Brain (organoid and tissue), 16 donors: ENCODE measurements at places on chromosomes 12 and 14. TPM values are rescaled to one million over a fixed set of nuclear protein-coding genes. Genes with fewer than 3 reads are reported as not detected.

The SIX1 gene
- 68.4 TPM for polyA plus RNA-seq

The PTHLH gene
- 0.58 TPM for polyA plus RNA-seq

The ISM2 gene
- 0.24 TPM for polyA plus RNA-seq

DNA sequence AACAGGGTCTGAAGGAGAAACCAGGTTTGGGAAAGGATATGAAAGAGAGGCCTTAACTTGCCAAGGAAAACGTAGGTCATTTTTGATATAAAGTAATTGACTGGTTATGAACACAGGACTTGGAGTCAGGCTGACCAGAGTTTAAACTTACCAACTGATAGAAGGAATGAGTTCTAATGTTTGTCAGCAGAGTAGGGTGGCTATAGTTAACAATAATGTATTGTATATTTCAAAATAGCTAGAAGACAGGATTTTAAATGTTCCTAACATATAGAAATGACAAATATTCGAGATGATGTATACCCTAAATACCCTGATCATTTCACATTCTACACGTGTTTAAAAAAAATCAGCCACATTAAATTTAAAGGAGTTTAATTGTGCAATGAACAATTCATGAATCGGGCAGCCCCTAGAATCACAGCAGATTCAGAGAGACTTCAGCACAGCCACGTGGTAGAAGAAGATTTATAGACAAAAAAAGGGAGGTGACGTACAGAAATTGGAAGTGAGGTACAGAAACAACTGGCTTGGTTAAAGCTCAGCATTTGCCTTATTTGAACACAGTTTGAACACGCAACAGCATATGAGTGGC lies 52.5 kb upstream of the PLEKHG7 start:
- DNase-seq: no peak

- DNase-seq: no peak
Observed at GRCh38 chr14:100121643-100122480, 37.6 kb downstream of the DEGS2 start.

GRCh38 chr14:84323978-84324377 lies 1206.0 kb upstream of the FLRT2 start:
- peak; percentile 38 for DNase-seq

- no peak for DNase-seq
Observed at GRCh38 chr12:89073027-89073398, 279.3 kb downstream of the DUSP6 start.

DNA sequence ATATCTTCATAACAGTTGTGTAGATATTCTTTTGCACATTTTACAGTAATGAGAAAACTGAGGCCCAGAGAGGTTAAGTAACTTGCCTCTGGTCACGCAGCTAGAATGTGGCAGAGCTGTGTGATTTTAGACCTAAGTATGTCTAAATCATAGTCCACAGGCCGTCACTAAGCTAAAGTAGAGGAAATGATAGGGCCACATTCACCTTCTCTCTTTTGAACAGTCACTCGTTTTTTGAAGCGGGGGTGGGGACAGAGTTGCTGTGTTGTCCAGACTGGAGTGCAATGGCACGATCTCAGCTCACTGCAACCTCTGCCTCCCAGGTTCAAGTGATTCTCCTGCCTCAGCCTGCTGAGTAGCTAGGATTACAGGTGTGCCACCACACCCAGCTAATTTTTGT lies 68.5 kb downstream of the RASSF3 start:
- no peak for DNase-seq

DNA sequence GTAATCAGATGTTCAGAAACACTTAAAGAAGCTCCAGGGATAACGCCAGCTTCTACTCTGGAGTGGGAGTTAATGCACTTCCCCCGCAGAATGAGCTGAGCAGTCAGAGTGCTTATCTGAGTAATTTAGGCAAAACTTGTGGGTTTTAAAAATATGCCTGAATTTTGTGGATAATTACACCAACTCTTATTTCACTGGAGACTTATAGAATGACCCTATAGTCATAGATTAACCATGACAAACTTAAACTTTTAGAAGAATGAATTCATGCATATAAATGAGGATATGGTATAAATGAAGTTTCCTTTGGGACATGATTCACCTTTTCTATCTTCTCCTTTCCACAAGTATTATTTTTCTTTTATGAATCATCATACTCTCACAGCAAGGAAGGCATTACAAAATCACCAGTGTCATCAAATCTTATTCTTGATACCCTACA lies 241.1 kb upstream of the FBXO33 start:
- no peak for DNase-seq

GRCh38 chr14:82270286-82270685 lies 736.6 kb upstream of the SEL1L start:
- no peak for DNase-seq

- DNase-seq: no peak
Observed at GRCh38 chr14:77559381-77559780, 57.1 kb downstream of the SPTLC2 start.

DNA sequence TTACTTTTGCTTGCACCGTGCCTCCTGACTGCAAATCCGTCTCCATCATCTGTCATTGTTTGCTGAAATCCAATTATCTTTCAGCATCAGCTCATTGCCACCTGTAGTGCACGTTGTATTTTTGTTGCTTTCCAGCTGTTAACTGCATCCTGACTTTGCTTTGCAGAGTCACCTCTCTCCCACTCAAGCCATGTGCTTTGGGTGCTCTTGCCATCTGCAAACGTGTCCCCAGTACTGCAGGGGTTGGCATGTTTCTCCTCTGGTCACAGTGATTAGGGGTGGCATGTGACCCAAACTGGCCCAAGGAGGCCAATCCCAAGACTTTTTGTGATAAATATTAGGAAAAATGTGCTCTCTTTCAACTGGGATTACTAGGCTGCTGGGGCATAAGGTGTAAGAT lies 10.5 kb upstream of the TMED2 start:
- DNase-seq: no peak

- DNase-seq: peak; percentile 83
Observed at GRCh38 chr12:49227713-49228112, 37.2 kb upstream of the TUBA1C start.
